ENCODE measurements at places on chromosomes 1 and 21.
A peak's percentile ranks its signal among the peaks of the same experiment; 100 is the strongest.

GRCh38 chr1:12472798-12473551, 145.0 kb downstream of the DHRS3 start:
- peak; percentile 76 for DNase-seq

GRCh38 chr1:153399401-153400055, 8.7 kb upstream of the S100A8 start:
- no peak for DNase-seq

GRCh38 chr1:240608707-240609106, 3.2 kb downstream of the GREM2 start:
- DNase-seq, result no peak

- DNase-seq, result no peak
Observed at GRCh38 chr21:26020081-26020480, 150.5 kb downstream of the APP start.

- no peak for DNase-seq
Observed at GRCh38 chr1:204472660-204473059, 21.9 kb downstream of the PIK3C2B start.

DNA sequence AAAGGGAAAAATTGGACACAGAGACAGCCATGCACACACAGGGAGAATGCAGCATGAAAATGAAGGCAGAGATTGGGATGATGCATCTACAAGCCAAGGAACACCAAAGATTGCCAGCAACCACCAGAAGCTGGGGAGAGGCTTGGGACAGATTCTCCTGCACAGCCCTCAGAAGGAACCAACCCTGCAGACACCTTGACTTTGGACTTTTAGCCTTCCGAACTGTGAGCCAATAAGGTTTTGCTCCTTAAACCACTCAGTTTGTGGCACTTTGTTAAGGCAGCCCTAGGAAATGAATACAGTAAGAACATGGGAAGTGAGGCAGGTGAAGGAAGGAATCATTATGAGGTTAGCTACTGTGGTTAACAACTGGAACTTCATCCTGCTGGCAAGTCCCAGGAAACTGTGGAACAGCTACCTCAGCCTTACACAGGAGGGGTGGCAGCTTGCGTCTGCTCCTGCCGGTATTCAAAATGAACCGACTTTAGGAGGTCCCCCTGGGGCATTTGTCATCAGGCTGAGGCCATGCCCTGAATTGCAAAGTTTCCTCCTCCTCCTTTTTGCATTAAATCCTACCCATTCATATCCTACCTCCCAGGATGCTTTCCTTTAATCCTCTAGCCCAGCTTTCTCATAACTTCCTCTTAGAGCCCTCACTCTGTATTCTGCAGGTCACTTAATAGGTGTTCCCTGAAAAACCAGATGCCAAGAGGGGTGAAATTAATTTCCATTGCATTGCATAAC, 15.4 kb downstream of the CD247 start:
- DNase-seq, result no peak

DNA sequence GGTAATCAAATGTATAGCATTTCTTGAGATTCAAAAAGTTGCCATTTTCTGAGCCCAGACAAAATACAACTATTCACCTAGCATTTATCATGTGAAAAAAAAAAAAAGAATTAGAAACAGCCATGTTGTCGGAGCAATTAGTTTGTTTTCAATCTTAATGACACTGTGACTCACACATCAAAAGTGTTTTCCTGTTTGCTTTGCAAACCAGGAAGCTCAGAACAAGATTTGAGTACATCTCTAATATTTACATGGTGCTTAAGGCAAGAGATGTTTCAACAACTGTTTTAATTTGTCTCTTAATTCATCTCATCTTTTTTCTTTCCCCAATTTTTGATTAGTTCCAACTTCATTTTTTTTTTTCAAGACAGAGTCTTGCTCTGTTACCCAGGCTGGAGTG, 62.5 kb upstream of the CAPZB start:
- no peak for DNase-seq

GRCh38 chr1:42756956-42757891, 9.6 kb downstream of the P3H1 start:
- no peak for DNase-seq

DNA sequence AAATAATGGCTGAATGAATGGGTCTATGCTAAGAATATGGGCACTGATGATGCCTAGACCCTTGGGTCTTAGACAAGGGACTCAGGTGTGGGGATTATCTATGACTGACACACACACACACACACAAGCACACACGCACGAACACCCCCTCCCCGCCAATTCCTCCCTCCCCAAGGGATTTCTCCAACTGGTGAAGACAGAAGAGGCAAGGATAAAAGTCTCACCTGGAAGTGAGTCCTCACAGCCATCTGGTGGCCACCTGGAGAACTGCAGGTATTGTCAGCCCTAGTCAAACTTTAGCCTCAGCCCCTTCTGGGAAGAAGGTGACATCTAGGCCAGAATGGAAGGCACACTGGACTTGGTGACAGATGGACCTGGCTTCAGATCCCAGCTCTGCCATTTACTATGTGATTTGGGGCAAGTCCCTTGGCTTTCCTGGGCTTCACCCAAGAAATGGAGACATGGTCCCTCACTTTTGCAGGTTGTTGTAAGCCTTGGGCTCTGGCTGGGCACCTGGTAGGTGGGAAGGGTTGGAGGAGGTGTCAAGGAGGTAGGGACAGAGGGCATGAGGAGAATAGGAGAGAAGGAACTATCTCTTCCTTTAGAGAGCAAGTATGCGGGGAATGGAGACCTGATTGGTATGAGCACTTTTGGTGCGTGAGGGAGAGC, 4.0 kb upstream of the GPR3 start:
- DNase-seq, result peak; percentile 79

DNA sequence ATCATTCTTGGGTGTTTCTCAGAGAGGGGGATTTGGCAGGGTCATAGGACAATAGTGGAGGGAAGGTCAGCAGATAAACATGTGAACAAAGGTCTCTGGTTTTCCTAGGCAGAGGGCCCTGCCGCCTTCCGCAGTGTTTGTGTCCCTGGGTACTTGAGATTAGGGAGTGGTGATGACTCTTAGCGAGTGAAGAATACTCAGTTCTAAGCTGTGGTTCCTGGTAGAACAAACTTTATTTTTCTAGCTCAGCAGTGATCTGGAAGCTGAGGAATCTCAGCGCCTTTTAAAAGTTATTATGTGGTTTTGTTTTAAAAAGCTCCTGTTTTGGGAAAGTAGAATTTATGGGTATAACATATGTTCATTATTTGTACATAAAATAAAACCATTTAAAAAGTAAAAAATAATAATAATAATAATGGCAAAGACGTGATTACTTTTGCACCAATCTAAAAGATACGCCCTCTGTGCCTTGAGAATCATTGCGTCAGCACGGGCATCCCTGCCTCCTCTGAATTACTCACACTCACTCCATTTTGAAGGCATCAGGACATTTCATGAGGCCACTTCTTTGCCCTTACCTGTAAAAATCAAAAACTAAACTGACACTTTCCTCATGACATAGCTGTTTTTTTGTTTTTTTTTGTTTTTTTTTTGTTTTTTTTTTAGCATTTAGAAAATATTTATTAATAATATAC, 29.7 kb upstream of the TNFRSF1B start:
- no peak for DNase-seq

DNA sequence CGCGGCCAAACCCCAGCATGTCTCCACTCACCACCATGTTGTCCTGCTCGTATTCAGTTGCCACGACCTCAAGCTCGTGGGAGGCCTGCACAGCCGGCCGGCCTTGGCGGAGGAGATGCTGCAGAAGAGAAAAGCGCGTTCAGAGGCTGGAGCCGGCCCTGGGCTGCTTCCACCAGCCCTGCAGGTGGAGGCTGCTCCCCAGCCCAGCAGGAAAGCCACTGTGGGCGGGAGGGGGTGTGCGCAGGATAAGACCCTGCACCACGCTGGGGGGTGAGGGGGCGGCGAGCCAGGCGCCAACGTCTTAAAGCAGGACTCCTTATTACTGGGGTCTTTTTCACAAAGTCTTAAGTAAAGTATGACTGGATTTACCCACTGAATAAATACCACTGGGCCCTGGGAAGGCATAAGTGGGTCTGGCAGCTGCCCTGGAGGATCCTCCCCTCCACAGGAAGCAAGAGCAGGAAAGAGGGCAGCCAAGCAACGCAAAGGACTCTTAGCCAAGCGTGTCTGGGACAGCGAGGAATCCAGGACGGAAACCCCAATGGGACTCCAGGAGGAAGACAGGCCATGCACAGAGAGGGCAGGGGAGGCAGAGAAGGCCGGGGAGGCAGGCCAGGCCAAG, 104.8 kb downstream of the NPHP4 start:
- no peak for DNase-seq

DNA sequence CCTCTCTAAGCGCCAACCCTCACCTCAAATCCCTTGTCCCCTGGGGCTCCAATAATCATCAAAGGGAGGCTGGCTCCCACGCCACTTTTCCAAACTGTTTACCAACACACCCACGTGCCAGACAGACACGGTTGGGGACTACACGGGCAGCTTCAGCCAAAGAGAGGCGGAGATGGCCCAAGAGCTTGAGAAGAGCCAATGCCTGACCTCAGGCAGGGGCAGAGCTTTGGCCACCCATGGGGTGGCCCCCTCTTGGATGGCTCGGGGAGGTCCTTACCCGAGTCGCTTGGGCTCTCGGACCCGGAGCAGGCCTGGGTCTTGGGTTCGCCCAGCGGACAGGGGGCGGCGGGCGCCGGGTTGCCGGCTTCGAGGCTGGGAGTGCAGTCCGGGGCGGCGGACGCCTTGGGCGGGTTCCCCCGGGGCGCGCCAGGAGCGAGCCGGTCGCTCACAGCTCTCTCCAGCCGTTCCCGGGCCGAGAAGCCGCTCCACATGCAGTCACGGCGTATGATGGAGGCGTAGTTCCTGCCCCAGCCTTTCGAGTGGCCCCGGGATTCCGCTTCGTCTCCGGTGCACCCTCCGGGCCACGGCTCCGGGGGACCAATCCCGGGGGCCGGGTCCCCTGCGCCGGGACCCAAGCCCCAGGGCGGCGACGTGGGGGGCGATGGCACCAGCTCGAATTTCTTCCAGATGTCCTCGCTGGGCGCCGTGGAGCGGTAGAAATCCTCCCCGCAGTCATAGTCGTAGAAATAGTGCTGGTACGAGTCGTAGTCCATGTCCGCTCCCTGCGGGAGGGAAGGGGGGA, 854 bp downstream of the MYCL start:
- peak; percentile 4 for DNase-seq

- no peak for DNase-seq
Observed at GRCh38 chr1:73604211-73604610, 593.8 kb downstream of the LRRIQ3 start.

GRCh38 chr1:180094705-180095295, 59.9 kb upstream of the QSOX1 start:
- no peak for DNase-seq

- DNase-seq, result no peak
Observed at GRCh38 chr1:223737342-223737741, 25.0 kb downstream of the CAPN2 start.

DNA sequence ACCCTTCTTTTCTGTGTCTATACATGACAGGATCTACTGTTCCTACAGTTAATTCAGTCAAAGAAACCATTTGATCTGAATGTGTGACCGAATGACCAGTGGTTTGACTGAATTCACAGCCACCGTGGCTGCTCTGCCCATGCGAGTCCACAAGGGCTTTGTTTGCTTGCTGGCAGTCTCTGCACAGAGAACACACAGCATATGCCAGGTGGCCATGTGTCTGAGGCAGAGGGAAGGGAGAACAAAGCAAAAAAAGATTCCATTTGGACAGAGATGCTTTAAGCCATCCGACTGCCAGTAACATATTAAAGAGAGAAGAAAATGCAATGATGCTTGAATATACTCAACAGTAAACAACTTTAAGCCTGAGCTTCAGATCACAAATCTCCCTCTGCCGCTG, 737.8 kb upstream of the CXADR start:
- DNase-seq, result no peak

DNA sequence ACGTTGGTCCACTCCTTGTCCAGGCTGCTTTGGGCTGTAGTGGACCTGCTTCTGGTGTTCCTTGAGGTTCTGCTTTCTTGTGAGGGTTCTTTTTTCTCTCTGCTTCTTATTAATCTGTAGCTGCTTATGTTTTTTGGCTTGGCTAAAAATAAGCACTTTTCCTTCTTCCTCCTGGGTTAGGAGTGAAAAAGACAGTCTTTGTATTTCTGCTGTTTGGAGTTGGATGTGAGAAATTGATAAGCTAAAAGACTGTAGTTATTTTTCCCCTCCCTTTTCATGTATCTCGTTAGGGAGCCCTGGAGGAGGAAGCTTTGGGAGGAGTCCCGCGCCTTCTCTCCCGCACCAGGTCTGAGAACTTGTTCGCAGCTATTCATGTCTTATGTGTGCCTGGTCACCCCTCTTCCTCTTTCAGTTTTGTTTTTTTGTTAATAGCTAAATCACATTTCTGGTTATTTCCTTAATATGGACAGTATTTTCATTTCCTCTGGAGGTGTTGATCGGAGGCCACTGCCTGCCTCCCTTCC, 79.0 kb downstream of the GALNT2 start:
- no peak for DNase-seq

GRCh38 chr1:245932302-245932972, 574.6 kb downstream of the SMYD3 start:
- DNase-seq, result no peak

- DNase-seq, result peak; percentile 57
Observed at GRCh38 chr21:44845418-44846223, 27.8 kb upstream of the SUMO3 start.

DNA sequence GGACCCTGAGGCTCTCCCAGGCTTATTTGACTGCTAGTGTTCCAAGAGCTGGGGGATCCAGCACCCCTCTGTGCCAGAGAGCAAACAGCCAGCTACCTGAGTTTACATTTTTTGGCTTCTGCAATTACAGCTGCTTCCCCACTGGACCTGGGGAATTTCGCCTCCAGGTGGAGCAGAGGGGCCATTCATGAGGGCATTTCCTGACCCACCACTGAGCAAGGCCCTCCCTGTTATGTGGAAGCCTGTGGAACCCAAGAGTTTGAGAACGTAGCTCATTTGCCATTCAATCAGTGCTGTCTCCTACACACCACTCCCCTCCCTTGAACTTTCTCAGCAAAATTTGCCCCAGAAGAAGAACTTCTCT, 42.7 kb upstream of the TMEM51 start:
- DNase-seq, result no peak

- no peak for DNase-seq
Observed at GRCh38 chr1:203117611-203118575, 9.6 kb upstream of the ADORA1 start.

- DNase-seq, result no peak
Observed at GRCh38 chr1:115245227-115245626, 92.8 kb downstream of the NGF start.

DNA sequence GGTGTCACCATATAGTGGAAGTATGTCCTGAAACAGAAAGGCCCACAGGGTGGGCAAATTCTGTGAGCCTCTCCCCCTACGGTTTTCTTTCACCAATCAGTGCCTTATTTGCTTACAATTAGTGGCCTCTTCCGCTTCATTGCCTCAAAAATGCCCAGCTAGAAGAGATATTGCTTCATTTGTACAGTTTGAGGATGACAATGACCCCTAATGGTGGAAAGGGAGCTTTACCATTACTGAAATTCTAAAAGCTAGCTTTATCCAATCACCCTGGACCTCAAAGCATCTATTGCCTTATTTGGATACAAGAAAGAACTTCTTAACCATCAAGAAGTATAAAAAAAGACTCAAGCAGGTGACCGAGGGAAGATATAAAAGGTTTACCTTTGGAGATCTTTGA, 49.6 kb downstream of the LRRC71 start:
- DNase-seq, result no peak

- no peak for DNase-seq
Observed at GRCh38 chr1:24948079-24948827, 18.2 kb upstream of the RUNX3 start.

Data from activated naive CD4-positive, alpha-beta T cell treated with Interleukin-2 at 50 U/mL for 16 hours (primary cell).